Esophagus mucosa (tissue), 1 donor: ENCODE measurements at places on chromosomes 7 and 10.

DNA sequence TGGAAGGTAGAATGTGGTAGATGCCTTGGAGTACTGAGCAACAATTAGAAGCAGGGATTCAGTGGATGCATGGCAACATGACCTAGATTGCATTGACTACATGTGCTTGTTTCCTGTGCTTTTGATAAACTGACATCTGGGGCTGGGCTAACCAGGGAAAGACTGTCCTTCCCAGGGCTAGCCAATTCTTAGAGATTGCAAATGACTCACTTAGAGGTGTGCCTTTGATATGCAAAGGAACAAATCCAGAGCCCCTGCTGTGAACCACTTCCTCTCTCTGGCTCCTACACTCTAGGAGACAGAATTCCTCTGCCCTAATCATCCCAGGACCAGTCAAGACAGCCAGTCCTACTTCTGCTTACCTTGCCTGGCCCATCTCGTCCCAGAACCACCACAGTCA lies 651.5 kb downstream of the LRMDA start:
- no peak for ATAC-seq

DNA sequence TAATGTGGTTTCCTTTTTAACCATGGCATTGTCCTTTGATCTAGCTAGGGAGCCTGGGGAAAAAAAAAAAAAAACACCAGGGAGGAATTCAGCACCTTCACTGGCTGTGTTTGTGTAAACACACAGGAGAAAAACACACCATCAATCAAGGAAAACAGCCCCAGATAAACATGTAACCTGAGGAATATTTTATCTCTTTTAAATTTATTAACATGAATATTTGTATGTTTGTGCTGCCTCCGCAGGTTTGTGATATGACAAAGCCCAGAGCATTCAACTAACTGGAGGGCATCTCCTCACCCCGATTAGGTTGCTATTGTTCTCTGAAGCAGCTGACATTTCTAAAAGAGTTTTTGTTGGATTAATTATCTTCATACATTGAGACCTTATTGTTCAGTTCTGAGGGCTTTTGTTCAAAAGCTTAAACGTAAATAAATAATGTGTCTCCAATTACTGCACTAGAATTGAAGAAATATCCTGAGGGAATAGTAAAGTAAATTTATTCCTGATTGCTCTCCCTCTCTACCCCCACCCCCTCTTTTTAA lies 89.4 kb upstream of the SEMA3E start:
- ATAC-seq: no peak

DNA sequence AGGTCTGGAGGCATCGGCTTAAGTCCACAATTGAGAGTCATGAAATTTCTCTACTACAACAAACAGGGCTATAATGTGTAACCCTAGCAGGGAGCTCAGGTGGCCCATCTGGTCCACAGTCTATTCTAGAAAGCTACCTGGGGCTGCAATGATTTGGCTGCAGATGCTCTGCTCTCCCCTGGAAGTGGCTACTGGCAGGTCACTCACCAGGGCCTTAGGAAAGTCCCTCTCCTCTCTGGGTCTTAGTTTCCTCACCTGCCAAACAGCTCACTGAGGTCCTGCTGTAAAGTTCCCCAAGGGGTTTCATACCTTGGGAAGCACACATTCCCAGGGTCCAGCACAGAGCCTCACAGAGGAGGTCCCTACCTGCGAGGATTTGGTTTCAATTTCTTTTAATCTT lies 2.5 kb downstream of the IGFBP3 start:
- no peak for ATAC-seq

DNA sequence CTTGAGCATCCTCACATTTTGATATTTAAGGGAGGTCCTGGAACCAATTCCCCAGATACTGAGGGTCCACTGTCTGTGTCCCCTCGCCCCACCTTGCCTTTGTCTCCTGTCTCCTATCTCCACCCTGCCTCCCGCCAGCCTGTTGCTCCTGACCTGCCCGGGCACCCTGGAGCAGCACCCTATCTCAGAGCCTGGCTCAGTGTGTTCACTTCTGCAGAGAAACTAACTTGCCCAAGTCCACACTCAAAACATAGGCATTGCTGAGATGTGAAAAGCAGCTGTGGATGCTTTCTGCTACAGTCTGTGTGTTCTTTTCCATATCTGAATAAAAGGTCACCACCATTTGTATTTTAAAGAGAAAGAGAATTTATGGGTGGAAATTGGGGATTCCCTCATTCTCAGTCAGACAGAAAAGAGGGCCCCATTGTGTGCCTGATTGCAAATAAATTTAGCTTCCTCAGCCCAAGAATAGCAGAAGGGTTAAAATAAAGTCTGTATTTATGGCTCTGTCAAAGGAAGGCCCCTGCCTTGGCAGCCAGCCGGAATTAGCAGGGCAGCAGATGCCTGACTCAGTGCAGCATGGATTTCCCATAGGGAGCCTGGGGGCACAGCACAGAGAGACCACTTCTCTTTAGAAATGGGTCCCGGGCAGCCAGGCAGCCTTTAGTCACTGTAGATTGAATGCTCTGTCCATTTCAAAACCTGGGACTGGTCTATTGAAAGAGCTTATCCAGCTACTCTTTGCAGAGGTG lies 161.3 kb downstream of the EGFR start:
- no peak for ATAC-seq

DNA sequence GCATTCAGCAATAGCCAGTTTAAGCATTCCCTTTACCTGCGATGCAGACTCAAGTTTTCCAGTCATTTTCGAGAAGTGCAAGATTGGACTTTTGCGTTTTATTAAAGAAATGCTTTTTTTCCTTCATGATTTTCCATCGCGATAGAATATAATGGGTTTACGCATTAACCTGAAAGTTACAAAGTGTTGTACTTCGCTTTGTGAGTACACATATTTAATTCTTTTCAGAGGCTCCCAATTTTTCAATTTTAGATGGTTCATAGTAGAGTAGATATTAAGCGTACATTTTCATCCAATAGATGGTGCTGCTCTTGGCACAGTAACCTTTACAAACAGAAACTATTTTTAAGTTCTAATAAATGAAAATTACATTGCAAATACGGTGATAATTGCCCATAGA lies 1.3 kb downstream of the PTPRZ1 start:
- ATAC-seq: no peak

DNA sequence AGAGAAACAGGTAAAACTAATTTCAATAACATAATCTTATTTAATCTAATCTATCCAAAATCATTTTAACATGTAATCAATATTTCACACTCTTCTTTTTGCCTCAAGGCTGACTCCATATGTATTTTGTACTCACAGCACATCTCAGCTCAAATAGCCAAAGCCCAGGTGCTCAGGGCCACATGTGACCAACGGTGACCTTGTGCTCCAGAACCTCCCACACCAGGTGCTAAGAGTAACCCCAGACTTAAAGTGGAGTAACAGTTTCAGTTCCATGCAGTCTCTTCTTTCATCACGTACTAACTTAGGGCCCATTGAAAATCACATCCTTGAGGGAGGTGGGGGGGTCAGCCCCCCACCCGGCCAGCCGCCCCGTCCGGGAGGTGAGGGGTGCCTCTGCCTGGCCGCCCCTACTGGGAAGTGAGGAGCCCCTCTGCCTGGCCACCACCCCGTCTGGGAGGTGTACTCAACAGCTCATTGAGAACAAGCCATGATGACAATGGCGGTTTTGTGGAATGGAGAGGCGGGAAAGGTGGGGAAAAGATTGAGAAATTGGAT lies 47.3 kb downstream of the NCAPG2 start:
- ATAC-seq: no peak

GRCh38 chr7:14858410-14858809 lies 44.1 kb downstream of the DGKB start:
- ATAC-seq: no peak

DNA sequence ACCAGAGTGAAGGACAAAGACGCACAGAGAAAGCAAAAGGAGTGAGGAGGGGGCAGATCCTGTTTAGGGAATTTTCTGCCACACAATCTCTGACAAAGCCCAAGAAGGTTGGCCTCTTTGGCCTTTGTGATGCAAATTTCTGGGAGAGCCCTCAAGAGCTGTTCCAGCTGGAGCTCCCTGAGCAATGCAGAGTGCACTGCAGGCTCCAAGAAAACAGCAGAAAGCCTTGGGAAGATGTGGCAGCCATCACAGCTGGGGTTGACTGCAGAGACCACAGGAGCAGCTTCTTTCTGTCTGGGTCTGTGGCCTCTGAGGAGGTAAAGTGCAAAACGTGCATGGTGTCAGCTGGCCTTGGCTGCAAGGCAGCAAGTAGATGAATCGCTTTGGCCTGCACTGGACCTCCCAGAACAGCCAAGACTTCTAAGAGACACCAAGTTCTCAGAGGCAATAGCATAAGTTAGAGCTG lies 200.2 kb downstream of the ELMO1 start:
- no peak for ATAC-seq

GRCh38 chr10:51403521-51403920 lies 295.9 kb downstream of the CSTF2T start:
- no peak for ATAC-seq

DNA sequence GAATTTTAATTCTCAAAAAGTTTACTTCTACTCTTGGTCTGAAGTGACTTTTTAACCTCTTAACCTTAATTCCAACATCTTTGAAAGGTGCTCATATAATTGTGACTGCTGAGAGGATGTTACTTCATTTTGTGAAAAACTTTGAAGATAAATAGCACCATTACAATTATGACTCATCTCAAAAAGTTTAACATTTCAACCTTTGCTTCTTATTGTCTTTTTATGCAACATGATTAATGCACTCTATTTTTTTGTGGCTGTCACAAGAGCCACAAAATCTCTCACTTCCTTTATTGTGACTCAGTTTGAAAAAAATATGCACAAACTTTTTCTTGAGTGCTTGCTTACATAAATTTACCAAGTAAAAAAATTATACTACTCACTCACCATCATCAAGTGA lies 383.1 kb downstream of the LRRTM3 start:
- ATAC-seq: no peak

DNA sequence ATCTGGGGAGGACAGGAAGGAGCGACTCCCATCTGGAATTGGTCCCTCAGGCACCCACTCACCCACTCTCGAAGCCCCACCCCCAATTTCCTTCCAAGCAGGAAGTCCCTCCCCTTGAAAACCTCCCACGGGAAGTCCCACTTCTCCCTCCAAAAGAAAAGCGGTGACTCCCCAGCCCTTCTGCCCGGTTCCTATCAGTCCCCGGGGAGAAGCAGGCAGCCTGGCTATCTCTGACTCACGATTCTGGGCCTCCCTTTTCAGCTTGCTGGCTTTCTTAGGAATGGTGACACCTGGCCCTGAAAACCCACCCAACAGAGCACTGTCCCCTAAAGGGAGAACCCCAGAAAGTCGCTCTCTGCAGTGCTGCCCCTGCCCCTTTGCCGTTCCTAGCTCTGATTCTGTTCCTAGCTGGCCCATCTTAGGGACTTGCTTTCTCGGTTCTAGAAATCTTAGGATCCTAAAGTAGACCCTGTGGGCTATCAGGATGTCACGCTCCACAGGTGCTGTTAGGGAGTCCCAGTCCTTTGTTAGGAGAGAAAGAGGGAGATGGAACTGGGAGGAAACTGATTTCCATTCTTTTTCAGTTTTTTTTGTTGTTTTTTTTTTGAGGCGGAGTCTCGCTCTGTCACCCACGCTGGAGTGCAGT lies 6.0 kb downstream of the TSC22D4 start:
- ATAC-seq: no peak
